Coronary artery (tissue), 2 donors: ENCODE measurements at places on chromosomes 16 and 17.

- no peak for DNase-seq
Observed at GRCh38 chr17:76920364-76921139, 52.3 kb downstream of the MGAT5B start.

GRCh38 chr16:704552-705380 lies 835 bp downstream of the FBXL16 start:
- DNase-seq: no peak

DNA sequence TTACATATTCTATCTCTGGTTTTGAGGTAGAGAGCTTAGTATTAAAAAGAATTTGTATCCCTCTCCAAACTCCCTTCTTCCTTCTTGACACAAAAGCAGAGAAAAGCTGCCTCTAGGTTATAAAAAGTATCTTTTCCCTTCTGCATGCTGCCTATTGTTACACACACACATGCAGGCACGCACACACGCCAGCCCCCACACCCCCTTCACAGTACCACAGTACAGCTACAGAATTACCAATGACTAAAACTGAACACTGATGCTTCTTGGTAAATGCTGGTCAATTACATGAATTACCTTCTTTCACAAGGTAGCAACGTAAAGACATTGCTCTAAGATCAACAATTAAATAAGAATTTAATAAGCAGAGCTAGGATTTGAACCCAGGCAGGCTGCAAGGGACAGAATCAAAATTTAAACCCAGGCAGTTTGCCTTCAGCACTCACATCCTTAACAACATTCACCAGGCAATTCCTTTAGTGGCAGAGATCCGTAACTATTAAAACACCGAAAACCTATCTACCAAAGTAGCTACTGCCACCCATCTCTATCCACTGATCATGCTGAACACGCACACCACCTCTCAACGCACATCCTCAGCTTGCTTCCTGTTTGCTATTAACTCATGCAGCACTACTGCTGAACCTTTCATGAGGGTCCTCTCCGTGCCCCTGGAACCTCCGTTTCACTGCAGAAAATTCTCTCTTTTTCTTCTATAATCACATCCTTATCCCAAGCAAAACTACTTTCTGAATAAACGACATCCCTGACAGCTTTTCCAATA lies 37.8 kb downstream of the YWHAE start:
- no peak for DNase-seq

DNA sequence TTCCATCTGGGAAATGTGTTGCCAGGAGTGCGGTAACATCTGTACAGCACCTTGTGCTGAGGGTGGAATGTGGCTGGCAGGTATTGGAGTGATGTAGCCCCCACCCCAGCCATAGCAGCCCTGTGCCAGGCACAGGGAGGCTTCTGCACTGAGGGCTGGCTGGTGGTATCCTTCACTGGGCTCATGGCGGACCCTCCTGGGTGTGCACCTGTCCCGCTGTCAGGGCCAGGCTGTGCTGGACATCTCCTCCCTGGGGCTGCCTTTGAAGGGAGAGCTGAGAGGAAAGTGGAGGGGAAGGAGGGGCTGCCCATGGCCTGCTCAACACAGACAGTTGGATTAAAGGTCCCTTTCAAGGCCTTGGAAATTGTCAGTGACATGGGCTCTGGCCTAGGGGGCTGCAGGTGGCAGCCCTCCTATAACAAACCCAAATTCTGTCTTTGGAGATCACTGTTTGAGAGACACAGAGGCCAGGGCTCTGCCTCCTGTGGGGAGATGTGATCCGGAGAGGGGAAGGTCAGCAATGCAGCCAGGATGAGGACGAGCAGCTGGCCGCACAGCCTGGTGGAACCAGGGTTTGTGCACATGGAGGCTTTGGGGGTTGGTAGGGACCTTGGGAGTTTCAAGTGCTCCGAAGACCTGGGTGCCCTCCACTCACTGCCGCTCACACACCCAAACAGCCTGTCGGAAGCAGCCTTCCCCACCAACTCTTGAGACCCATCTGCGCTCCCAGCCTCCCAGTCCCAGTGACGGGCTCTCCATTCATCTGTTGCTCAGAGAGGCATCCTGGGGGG lies 22.8 kb downstream of the NKD1 start:
- DNase-seq: no peak

DNA sequence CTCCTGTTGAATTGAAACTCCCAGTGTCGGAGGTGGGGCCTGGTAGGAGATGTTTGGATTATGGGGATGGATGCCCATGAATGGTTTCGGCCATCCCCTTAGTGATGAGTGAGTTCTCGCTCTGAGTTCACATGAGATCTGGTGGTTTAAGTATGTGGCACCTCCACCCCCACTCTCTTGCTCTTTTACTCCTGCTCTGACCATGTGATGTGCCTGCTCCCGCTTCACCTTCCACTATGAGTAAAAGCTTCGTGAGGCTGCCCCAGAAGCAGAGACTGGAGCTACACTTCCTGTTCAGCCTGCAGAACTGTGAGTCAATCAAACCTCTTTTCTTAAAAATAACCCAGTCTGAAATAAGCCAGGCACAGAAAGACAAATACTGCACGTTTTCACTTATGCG lies 512.4 kb downstream of the HS3ST4 start:
- no peak for DNase-seq
